Spleen (tissue), 13 donors: ENCODE measurements at places on chromosomes 16 and 17.

DNA sequence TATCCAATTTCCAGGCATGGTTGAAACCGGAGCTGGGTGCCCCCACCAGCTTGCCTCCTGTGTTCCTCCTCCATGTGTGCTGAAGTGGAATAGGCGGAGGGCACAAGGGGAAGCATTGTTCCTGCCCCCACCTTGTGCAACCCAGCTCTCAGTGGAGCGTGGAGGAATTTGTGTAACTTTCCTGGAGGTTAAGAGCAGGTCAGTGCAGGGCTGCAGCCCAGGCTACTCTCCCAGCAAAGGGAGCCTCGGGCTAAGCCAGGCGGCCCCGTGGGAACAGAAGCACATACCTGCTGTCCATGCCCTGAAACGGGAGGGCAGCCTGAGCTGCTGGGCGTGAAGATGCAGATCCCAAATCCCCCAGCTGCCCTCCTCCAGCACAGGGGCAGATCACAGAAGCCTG is 158.8 kb upstream of the LHX1 start:
- DNase-seq = no peak

DNA sequence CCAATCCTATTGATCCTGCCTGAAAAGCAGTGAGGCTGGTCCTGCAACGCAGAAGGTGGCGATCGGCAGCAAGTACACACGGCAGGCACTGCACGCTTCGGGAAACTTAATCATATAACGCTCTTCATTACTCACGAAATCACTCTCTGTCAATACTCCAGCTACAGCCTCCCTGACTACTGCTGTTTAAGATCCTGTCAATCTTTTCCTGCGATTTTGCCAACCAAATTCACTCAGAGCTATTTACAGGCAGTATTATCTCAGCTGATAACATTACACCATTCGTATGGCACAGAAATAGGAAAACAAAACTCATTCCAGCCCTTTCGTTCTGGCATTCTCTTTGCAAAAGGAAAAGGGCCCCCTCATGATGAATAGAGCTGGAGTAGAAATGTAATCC is 262.4 kb upstream of the CDH8 start:
- DNase-seq = no peak

DNA sequence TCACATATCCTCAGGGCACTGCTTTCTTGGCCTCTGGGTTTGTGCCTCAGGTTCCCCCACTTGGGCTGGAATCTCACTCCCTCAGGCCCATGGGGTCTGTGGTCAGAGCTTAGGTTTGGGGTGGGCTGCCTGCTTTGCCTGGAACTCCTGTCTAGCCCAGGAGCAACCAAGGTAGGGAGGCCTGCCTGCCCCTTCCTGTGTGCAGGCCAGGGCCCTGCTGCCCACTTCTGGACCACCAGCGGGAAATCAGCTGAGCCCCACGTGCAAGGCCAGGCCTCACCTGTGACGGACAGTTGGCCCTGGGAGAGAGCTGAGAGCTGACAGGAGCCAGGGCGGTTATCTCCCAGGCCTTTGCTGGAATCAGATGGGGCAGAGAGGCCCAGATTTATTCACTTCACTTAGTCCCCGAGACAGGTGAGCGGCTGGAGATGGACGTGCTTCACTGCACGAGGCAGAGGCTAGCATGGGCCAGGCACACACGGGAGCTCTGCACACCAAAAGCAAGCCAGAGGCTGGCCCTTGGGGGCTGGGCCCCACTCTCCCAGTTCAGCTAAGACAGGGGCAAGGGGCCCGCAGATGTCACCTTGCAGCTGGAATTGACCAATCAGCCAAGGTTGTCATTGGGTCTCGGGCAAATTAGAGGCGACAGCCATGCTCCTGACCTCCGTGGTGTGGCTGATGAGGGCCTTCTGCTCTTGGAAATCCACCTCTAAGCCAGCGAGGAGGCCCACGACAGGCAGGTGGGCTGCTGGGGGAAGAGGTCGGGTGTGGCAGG is 49.9 kb upstream of the DOC2B start:
- DNase-seq = peak; percentile 49

- DNase-seq = no peak
These were observed 5.7 kb downstream of the MMP15 start for GRCh38 chr16:58031016-58031800.

DNA sequence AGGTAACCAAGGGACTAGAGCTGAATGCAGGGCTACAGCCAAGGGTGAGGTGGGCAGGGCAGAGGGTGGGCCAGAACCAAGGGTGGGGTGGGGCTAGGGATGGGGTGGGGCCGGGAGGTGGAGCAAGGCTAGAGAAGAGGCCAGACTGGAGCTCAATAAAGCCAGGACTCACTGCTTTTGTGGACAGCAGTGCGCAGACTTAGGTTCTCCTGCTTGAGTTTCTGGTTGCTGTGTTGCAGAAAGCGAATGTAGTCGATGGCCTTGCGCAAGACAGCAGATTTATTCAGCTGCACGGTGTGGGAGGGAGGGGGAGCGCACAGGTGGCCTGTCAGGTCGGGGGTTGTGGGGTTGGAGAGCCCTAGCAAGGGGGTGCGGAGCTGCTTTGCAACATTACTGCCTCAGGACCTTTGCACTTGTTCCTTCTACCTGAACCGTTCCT is 18.7 kb downstream of the SREBF1 start:
- DNase-seq = no peak

DNA sequence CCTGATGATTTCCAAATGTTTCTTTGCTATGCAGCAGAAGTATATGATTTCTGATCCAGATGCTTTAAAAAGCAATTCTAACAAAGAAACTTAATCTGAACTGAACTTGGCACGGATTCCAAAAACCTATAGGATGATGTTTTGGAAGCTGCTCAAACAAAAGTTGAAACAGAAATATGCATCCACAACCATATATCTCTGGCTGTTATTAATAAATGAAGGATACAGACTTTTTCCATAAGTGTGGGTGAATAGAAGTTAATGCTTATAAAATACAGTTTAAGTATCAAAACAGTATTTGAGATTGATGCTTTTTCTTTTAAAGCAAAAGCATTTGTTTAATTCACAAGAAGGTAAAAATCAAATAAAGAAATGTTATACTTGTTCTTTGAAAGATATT is 27.9 kb upstream of the NACA2 start:
- DNase-seq = no peak

DNA sequence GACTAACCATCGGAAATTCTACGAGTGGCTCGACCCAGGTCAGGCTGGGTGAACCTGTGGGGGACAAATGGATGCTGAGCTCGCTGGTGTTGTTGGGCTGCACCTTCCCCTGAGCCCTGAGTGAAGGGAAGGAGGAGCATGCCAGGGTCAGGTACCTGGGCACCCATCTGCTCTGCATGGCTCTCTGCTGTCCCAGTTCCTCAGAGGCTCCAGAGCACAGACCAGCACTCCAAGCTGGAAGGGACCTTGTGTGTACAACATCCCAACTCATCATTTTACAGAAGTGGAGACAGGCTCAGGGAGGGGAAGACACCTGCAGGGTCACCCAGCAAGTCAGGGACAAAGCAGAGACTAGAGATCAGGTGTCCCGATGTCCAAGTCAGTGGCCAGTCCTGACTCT is 84.9 kb upstream of the NLRP1 start:
- no peak for DNase-seq

DNA sequence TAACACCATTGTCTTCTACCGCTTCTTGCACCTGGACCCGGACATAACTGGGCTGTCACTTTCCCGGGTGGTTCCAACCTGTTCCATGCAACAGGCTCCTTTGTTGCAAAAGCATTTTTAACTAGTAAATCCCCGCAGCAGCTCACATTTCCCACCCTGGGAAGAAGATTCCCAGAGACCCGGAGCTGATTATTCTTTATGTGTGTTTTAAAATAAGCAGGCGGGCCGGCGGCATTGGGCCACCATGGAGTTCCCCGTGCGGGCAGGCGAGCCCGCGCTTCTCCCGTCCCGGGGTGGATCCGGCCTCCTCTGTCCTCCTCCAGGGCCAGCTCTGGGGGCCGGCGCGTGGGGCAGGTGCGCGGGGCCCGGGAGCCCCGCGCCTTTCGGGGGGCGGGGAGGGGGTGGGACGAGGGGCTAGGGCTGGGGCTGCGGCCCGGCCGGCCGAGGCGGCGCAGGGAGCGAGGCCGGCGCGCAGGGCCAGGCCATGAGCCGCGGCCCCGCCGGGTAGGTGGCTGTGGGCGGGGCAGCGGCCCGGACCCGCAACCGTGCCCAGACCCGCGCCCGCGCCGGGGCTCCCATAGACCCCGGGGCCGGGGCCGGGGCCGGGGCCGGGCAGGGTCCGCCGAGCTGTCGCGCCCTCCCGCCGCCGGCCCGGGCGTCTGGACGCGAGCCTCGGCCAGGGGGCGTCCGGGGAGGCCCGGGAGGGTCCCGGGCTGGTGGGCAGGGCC is 1.7 kb downstream of the CRAMP1 start:
- DNase-seq = peak; percentile 82

DNA sequence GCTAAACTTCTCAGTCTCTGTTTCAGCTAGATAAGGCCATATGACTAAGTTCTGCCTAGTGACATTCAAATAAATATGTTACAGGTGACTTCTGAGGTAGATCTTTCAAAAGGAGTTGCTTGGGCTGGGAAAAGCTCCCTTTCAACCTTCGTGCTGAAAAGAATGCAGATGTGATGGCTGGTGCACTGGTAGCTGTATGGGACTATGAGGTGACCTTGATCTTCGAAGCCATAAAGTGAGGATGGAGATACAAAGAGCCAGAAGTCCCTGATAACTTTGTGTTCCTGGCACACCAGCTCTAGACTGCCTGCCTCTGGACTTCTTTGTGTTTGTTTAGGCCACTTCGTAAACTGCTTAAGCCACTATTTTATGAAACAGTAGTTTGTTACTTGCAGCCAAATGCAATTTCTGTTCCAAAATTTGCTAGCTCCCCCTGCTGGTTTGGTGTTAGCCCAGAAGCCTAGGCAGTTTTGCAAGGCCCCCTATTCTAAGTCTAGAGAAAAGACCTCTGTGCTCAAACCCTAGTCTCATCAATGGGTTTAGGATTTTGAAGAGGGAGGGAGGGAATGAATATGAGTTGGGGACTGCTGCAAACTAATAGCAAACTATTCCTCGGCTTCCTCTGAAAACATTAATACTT is 23.3 kb upstream of the ERCC4 start:
- DNase-seq = no peak
